ENCODE measurements at places on chromosomes 5 and 9.
A peak's percentile ranks its signal among the peaks of the same experiment; 100 is the strongest.

- DNase-seq: no peak
Measured at GRCh38 chr9:93132287-93132927, 1.6 kb downstream of the NINJ1 start.

- DNase-seq: no peak
Measured at GRCh38 chr5:95631991-95632675, 12.2 kb downstream of the GPR150 start.

DNA sequence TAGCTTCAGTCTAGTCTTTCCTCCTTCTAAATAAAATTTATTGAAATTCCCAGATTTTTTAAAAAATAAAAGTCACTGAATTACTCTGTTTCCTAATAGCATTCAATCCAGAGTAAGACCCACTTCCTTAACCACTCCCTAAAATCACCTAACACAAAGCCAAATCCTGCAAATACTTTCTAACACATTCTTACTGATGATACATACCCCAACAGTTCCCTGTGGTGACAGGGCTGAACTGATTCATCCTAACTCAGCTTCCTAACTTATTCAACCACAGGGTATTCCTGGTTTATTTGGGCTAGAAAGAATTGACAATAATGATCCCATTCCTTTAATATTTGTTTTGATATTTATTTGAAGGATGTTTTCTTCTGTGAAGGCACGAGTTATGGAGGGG lies 40.7 kb upstream of the ZNF300 start:
- DNase-seq: no peak

- no peak for DNase-seq
Measured at GRCh38 chr5:74510476-74511075, 130.0 kb downstream of the ENC1 start.

- peak; percentile 3 for DNase-seq
Measured at GRCh38 chr5:117713585-117714198, 1139.1 kb upstream of the SEMA6A start.

DNA sequence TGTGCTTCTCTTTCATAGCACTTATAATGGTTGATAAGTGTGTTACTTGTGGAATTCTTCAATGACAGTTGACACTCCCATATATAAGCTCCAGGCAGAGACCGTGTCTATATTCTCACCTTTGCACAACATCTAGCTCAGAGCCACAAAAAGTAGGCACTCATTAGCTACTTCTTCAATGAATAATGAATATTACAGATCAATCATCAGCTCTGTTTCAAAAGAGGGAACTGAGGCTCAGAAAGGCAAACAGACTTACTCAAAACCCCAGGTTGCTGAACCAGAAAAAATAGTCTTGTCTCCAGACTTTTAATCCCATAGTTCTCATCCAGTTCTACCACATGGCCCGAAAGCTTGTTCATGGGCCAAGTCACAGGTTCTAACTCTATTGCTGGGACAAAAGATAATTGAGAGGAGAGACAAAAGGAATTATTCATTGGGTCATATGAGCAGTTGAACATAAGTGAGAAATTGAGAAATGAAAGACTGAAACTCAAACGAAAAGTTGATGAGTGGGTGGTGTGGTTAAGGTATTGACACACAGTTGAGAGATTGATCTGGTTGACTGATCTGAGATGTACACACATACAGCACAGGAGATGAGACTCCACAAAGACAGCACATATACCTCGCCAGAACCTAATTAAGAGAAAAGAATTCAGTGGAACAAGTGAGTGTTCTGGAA lies 381.6 kb downstream of the EFNA5 start:
- DNase-seq: no peak

DNA sequence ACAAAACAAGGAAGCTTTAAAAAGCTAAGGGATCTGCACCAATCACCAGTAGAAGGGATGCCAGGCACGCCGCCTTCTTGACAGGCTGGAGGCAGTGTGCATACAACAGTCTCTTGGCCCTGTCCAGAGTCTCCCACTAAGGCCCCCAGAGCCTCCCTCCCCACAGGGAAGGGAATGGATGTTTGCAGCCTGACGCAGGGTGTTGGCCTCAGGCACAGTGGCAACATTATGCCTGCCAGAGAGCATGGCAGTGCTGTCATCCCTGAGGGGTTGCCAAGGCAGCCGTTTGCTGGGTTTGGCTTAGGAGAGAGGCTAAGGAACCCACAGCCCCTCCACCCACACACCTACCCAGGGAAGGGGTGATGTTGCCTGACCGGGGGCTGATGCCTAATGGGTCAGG lies 4.8 kb downstream of the HBEGF start:
- DNase-seq: no peak

- DNase-seq: no peak
Measured at GRCh38 chr5:31449174-31449573, 82.7 kb downstream of the DROSHA start.

GRCh38 chr5:154830219-154830595 lies 20.2 kb downstream of the FAXDC2 start:
- no peak for DNase-seq

DNA sequence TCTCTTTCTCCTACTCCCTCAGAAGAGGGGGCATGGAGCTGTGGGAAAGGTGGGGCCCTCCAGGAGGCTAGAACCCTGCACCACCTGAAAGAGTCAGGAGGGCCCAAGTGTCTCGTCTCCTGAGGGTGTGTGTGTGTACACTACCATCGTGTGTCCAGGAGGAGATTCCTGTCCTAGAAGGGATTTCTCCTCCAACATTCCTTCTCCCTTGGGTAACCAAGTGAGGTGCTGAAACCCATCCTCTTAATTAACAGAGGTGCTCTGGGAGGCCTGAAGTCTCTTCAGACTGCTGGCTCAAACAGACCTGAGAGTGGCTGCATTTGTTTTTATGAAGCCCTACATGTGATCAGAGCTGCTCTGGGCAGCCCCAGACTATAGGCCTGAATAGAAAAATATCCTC lies 61.1 kb upstream of the FAM169A start:
- DNase-seq: no peak

DNA sequence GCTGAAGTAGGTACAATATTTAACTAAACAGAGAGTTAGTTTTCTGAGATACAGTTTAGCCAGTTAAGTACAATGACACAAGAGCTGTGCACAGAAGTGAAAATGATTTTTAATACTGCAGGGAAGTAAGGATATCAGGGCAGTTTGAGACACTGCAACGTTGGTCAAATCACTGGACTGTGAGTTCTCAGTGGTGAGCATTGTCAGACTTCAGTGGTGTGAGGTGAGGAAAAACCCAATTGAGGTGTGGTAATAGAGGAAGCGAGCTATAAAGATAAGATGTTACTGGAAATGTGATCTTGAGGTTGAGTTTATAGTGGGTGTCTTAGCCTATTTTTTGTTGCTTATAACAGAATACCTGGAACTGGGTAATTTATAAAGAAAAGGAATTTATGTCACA lies 12.8 kb upstream of the FBXL7 start:
- no peak for DNase-seq

- no peak for DNase-seq
Measured at GRCh38 chr5:766666-767431, 17.7 kb downstream of the ZDHHC11B start.

- no peak for DNase-seq
Measured at GRCh38 chr5:14292766-14293658, 149.9 kb downstream of the TRIO start.

GRCh38 chr9:115275753-115276152 lies 157.8 kb upstream of the TNC start:
- DNase-seq: no peak

DNA sequence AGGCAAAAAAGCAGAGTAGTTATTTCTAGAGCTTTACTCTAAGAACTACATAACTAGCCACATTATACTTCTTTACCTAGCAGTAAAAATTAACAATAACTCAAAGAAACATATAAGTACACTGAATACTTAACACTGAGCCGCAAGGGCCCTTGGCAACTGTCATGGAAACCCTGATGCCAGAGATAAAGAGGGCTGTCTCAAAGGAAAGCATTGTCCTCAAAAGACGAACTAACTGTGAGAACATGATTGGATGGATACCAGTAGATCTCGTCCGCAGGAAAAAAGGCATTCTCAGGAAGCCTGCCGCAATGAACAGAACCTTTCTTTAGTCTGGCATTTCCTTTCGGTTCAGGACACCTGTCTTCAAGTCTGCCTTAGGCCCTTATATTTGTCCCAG lies 379.0 kb upstream of the SLC30A5 start:
- DNase-seq: no peak

DNA sequence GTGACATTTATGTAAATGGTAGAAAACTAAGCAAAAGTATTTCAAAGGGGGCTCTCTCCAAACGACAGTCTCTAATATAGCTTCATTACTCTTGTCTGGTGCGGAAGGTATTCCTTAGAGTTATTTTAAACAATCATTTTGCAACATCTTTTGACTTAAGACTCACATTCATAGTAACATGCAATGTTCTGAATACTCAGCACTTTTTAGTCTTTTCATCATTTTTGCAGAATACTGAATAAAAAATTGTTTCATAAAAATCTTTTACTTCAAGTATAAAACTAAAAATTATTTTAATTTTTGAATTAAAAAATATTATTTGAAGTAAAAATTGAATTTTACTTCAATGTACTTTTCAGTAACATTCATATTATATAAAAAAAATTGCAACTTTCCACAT lies 321.1 kb downstream of the PLK2 start:
- DNase-seq: no peak
